ENCODE measurements at places on chromosomes 16 and 17. TPM values are rescaled to one million over a fixed set of nuclear protein-coding genes. Genes with fewer than 3 reads are reported as not detected.

TEX19 gene
- not detected for total RNA-seq

- H3K36me3 ChIP-seq = no peaks in the 10 kb centered on the region
- no peaks in the 10 kb centered on the region for H3K27me3 ChIP-seq
- DNase-seq = no peak
- H3K4me1 ChIP-seq = no peaks in the 10 kb centered on the region
Observed at GRCh38 chr16:86723689-86724088, 145.3 kb downstream of the FOXL1 start.

- no peak overlapping the region for H3K27ac ChIP-seq
- DNase-seq = no peak
- peaks cover 9% of the 10 kb centered on the region for H3K27me3 ChIP-seq
- H3K4me1 ChIP-seq = peaks cover 4% of the 10 kb centered on the region
Observed at GRCh38 chr17:70523426-70523825, 354.1 kb downstream of the KCNJ2 start.

DNA sequence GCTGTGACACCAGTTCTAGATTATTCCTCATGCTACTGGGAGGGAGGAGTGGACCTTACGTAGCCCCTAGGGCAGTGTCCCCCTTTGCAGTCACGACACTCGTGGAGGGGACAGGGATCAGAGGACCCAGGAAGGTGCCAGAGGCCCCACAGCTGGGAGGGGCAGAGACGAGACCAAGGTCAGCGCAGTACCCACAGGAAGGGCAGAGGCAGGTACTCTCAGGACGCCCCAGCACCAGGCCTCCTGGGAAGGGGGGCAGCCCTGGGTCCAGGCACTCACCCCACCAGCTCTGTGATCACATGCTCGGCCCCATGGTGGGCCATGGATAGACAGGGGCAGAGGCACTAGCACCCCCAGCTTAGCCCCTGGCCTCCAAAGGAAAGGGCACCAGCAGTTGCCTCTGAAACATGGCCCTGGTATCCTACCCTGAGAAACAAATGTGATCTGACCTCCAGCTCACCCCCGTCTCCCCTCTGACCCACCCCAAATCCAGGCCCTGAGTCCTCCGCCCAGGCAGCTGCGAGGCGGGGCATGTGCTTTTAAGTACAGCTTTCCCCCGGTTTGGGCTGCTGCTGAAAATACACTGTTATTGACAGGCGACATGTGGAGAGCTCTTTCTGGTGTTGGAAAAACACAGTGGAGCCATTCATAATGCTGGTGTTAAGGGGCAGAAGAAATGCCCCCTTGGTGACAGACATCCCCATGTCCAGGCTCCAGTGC is 361.9 kb downstream of the C16orf95 start:
- no peaks in the 10 kb centered on the region for H3K36me3 ChIP-seq
- H3K4me1 ChIP-seq = peaks cover 12% of the 10 kb centered on the region
- DNase-seq = peak; percentile 84
- no peak overlapping the region for H3K27ac ChIP-seq
- no peak overlapping the region for H3K4me3 ChIP-seq
- H3K27me3 ChIP-seq = no peaks in the 10 kb centered on the region

- peaks cover 21% of the 10 kb centered on the region for H3K36me3 ChIP-seq
- no peak for DNase-seq
- no peak overlapping the region for H3K4me3 ChIP-seq
- H3K27ac ChIP-seq = no peak overlapping the region
- no peaks in the 10 kb centered on the region for H3K27me3 ChIP-seq
- peaks cover 10% of the 10 kb centered on the region for H3K4me1 ChIP-seq
Observed at GRCh38 chr17:63686138-63686685, 13.7 kb downstream of the LIMD2 start.

GRCh38 chr16:1688807-1689560 is 10.9 kb downstream of the JPT2 start:
- H3K36me3 ChIP-seq = peaks cover 13% of the 10 kb centered on the region
- no peaks in the 10 kb centered on the region for H3K27me3 ChIP-seq
- peak overlapping the region; percentile 90 for H3K27ac ChIP-seq
- H3K4me1 ChIP-seq = peaks cover 46% of the 10 kb centered on the region
- H3K4me3 ChIP-seq = no peak overlapping the region

DNA sequence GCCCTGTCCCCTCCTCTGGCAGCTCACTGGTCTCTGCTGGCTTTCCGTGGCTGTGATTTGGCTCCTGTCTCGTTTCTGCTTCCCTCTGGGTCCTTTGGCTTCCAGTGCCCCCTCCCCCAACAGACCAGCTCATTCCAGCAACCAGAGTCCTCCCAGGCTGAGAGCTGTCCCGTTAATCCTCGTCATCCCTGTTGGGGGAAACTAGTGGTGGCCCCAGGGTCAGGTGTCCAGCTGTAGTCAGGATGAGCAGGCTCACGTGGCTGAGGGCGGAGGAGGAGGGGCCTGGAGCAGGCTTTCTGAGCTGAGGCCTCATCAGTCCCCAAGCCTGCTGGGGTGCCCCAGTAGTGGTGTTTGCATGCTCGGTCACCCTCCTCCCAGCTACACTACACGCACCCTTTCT is 10.7 kb upstream of the CBX4 start:
- no peak for DNase-seq
- H3K36me3 ChIP-seq = no peaks in the 10 kb centered on the region
- H3K4me1 ChIP-seq = peaks cover 19% of the 10 kb centered on the region
- H3K27me3 ChIP-seq = peaks cover 4% of the 10 kb centered on the region

Measured in chondrocyte (in vitro differentiated cells).